ELF-1 (cell line): ENCODE measurements at places on chromosomes 13 and 19.

DNA sequence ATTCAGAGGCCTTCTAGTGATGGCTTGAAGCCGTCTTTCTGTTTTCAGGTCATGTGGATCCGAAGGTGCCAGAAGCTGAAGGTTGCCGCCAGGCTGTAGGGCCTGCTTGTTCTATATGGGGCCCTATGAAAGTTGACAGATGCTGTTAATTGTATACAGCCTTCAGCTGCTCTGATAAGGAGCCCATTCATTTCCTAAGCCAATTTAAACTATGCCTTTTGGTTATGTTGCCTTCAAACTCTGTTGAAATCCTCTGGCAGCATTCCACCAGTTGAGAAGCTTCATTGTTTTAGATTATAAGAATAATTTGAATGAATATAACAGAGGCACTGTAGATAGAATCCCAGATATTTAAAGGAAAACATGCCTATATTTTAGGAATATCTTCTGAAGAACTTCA is 34.4 kb downstream of the RAP2A start:
- DNase-seq, result no peak

DNA sequence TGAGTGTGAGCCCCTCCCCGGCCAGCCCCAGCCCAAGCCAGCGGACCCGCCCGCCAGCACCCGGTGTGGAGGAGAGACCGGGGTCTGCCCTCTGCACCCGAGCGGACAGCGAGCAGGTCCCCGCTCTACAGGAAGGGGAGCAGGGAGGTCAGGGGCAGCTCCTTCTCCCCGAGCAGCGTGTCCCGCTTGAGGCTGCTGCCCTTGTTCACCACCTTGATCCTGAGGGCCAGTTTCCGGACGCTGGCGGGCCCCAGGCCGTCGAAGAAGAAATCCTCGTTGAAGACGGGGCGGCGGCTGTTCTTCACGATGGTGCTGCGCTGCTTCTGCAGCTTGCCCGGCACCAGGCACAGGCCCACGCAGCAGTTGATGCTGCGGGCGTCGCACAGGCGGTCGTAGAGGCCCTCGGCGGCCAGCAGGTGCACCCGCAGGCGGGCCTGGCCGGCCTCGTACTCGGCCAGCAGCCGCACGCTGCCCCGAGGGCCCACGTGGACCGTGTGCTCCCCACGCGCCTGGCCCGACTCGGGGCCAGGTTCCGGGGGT is 1.9 kb downstream of the C2CD4C start:
- no peak for DNase-seq

DNA sequence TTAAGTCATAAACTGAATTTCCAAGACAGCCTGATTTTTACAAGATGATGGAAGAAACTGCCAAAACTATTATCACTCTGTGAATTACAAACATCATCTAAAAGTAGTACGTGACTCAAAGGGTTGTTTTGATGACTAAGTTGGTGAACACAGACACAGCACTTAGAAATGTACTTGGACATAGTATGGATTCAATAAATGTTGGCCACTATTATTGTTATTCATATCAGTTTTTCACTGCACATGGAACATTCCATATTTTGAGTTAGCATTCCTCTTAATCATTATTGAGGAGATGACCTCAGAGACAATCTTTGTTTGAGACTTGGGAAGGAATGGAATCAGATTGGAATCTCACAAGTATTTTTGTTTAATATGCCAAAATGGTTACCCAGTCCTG is 172.9 kb downstream of the OXGR1 start:
- no peak for DNase-seq

DNA sequence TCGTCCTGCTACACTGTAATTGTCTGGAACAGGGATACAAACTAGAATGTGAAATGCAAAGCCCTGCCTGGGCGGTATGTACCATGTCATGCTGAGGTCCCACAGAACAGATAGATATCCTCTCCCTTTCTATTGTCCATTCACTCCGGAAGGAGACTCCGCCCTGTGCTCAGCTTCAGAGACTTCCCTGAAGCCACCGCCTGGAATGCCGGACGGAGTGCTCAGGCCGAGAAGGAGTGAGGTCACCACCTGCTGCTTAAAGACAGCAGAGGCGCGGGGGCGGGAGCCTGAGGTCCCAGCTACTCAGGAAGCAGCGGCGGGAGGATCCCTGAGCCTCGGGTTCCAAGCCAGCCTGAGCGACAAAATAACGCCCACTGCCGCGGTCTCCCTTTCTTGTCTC is 890 bp upstream of the ZNF611 start:
- DNase-seq, result peak; percentile 97

GRCh38 chr19:30029721-30030510 is 87.9 kb downstream of the URI1 start:
- DNase-seq, result no peak

- no peak for DNase-seq
Measured at GRCh38 chr13:94217370-94217769, 262.1 kb downstream of the DCT start.

DNA sequence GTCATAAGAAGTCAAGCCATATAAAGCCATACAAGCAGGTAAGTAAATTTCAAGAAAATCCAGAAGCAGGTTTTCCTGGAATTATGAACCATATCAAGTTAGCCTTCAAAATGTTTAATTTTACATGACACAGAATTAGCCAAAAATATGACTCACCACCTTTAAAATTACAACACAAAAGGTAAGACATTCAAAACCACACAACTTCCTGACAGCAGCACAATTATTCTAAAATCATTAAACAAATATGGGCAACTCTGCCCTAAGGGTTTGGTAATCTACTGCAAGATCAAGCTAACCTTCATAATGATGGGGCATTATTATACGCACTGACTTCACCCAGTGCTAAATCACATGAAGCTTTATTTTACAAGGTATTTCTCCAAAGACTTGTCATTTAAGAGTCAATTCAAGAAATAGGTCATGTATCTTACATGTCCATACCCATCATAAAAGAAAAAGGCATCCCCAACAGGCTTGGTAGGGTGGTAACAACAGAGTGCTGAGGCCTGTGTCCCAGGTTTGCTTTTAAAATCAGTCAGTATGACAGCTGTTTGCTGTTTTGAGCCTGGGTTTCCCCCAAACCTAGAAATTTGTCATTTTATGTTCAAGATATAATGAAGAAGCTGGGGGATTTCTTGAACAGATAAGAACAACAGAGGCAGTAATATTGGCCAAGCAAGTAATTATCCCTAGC is 15.2 kb downstream of the RCBTB1 start:
- no peak for DNase-seq

DNA sequence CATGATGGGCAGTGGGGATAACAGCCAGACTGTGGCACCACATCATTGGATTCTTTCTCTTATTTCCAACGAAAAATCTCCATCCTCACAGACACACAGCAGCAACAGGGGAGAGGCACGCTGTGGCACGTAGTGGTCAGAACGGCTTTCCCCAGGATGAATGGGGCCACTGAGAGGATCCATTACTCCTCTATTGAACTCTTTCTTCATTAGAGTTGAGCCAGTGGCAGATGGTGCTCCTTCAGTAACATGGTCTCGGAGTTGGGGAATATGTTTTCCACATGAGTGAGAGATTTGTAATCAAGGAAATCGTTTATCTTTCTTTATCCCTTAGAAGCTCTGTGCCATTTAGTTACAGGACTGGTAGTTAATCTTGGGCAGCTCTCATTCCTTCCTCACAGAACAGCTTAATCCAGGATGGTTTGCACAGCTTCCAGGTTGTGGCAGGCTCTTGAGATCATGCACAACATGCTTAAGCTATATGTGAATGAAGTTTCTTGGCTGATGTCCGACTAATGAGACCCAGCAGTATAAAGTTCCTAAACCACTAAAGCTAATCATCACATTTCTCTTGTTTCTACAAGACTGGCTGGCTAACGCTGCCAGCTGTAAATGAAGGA is 180.5 kb upstream of the SLC10A2 start:
- DNase-seq, result no peak

- DNase-seq, result no peak
Measured at GRCh38 chr19:48186541-48186991, 16.1 kb downstream of the ZSWIM9 start.

DNA sequence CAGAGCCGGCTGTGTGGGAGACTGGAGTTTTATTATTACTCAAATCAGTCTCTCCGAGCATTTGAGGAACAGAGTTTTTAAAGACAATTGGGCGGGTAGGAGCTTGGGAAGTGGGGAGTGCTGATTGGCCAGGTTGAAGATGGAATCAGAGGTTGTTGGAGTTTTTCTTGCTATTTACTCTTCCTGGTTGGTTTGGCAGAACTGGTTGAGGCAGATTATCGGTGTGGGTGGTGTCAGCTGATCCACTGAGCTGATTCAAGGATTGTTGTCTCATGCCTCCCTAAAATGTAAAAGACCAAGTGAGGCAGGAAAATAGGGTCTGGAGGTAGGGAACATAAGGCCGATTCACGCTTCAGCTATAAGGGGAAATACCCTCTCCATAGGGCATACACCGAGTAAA is 1.3 kb upstream of the TDRD12 start:
- DNase-seq, result peak; percentile 28

GRCh38 chr13:84946192-84946591 is 853.0 kb downstream of the SLITRK6 start:
- DNase-seq, result no peak

DNA sequence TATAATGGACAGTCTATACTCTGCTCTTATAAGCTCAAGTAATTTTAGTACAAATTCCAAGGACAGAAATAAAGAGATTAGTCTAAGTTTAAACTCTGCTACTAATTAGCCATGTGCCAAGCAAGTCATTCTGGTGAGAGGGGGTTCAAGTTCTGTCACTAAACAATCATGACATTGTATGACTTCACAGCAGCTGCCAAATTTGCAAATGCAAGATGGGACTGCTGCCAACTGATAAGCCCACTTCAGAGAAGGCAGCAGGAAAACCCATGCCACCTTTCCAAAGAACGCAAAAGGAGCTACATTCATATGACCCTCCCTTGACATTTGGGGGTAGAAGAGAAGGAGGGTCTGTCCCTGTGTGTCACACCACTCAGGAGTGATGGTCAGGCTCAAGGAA is 60.7 kb upstream of the RFXAP start:
- DNase-seq, result no peak

GRCh38 chr19:29753190-29753933 is 38.3 kb upstream of the C19orf12 start:
- no peak for DNase-seq

- no peak for DNase-seq
Measured at GRCh38 chr19:58319241-58319640, 7.6 kb upstream of the ZSCAN22 start.

- peak; percentile 36 for DNase-seq
Measured at GRCh38 chr13:21638319-21639282, 32.3 kb upstream of the FGF9 start.

DNA sequence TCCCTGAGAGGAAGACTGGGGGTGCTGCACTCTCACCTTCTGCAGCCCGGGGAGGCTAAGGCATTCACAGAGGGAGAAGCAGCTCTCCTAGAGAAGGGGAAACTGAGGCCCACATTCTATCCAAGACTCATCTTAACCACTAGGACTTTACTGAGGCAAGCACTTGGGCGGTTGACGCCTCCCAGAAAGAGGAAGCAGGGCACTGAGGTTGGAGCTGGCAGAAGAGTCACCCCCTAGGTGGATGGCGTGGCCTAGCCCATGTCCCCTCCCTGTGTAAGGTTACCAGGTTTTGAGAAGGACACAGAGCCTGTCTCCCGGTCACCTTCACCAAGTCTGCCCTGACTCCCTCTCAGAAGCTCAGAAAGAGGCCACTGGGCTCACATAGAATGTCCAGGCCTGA is 2.7 kb downstream of the S1PR2 start:
- DNase-seq, result no peak

- DNase-seq, result no peak
Measured at GRCh38 chr13:43934273-43934672, 54.6 kb downstream of the LACC1 start.

- no peak for DNase-seq
Measured at GRCh38 chr19:51628153-51628939, 1.9 kb downstream of the SIGLEC5 start.

DNA sequence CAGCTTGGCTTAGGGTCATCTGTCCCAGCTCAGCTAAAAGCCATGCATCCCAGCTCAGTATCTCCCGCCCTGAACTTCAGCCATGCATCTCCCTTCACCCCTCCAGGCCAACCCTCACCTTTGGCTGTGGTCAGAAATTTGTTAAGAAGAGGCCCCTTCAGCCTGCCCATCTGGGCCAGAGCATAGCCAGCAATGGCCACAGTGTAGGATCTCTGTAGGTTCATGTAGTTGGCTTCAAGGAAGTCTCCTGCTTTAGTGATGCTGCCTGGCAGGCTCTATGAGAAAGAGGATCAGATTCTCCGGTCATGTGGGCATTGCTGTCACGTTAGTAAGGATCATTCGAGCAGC is 16.6 kb upstream of the TNFSF14 start:
- DNase-seq, result no peak

- no peak for DNase-seq
Measured at GRCh38 chr19:5697022-5697889, 7.2 kb downstream of the RPL36 start.

DNA sequence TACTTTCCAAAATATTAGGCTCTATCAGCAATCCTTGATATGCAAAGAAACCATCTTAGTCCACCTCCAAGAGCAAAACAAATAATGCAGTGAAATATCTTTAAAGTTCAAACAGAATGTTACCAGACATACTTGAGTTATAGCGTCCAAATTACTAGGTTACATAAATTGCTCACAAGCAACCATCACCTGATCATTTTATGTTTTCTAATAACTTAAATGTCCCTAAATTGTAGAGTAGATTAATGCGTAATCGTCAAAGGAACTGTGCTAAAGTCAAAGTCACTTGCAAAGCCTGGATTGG is 350.6 kb upstream of the ARGLU1 start:
- no peak for DNase-seq

DNA sequence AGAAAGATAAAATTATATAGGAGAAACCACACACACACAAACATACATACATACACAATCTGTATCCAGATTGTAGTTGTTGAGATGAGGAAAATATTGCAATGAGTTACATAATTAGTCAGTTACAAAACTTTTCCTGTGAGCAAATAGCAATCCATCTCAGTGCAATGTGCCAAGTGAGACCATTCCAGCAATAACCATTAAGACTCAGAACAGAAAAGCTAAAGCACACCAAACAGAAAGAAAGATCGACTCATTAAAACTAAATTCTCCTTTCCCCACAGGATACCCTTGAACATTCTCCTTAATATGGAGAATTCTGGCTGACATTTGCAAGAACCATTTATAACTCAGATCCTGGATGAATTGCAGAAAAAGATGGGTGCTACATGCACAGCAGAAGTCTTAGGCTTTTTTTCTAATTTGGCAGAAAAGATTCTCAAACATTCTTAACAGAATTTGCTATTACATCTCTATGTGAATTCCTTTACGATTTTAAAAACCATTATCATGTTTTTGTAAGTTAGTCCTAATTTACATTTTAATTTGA is 1341.2 kb upstream of the SPRY2 start:
- DNase-seq, result no peak

DNA sequence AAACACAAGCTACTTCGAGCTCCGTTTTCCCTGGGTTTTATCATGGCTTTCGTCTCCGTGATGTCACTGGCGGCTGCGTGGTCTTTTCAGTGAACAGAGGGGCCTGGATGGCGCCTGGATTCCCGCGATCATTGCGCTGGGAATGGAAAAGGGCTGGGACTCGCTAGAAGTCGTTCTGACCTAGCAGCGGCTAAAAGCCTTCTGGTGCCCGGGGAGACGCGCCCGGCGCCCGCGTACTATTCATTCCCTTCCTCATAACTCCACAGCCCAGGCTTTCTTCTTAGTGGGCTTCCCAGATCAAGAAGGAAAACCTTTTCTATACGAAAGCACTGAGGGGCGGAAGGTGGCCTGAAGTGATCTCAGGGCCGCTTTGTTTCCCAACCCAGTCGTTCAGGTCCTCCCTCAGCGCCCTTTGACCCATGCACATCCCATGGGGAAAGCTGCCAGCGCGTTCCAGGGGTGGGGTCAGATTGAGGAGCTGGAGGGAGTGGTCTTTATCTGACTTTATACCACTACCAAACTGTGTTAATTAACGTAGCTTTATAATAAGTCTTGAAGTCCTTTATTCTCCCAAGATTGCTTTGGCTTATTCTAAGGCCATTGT is 96.6 kb downstream of the ELF1 start:
- DNase-seq, result peak; percentile 35
